NK-92 treated with Interleukin-12 subunit alpha and Interleukin-12 subunit beta, amount 100 ng/mL, for 24 hours (cell line): ENCODE measurements at places on chromosomes 12 and 14.

DNA sequence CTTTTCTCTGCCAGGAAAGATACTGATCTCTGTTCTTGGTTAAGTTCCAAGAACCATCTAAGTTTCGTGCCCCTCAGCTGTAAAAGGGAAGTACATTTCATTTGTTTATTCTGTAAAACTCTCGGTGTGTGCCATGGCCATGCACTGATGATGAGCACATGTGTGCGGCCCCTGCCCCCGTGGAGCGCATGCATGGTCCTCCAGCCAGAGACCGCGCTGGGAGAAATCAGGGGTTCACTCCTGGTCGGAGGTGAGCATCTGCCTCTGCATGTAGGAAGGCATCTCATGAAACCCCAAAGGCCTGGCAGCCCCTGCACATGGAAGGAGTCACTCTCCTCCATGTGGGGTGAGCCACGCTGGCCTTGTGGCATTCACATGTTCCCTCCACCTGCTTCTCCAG lies 102.5 kb upstream of the RTL1 start:
- DNase-seq: no peak

GRCh38 chr12:52311285-52311648 lies 9.9 kb downstream of the KRT83 start:
- no peak for DNase-seq

DNA sequence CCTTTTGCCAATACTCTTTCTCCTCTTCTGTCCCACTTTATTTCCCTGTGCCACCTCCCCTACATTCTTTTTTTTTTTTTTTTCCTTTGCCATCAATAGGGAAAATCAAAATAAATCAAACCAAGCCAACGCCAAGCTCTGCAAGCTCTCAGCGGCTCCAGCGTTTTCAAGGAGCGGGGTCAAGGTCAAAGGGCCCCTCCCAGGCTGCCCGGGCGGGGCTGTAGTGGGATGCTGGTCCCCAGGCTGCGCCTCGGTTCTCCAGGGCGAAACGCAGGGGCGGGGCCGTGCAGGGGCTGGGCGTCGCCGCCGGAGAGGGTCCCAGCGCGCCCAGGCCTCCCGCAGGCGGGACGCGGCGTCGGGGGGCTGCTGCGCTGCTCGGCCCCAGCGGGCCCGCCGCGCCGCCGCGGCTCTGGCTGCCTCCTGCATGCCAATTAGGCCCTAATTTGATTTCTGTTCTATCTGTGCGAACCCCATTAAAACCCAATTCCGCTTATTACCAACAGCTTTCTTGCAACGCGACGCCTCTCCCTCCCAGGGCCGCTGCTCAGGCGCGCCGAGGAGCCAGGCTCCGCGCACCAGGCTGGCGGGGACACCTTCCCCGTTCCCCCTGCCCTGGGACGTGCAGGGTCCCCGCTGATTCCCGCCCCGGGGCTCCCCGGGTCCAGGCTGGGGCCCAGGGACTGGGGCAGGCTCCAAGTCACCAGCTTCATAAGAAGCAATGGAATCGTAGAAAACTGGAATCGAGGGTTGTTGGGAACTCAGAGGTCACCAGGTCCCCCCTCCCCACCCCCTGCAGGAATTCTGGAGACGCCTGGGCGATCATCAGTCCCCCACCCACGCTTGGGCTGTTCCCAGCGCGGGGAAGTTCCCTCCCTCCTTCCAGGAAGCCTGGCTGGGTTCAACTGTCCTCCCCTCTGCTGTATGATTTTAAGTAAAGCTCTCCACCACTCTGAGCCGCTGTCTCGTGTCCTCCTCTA lies 50.7 kb upstream of the MAP1LC3B2 start:
- DNase-seq: no peak

- no peak for DNase-seq
These were observed 136.3 kb upstream of the PRICKLE1 start for GRCh38 chr12:42725809-42726208.

DNA sequence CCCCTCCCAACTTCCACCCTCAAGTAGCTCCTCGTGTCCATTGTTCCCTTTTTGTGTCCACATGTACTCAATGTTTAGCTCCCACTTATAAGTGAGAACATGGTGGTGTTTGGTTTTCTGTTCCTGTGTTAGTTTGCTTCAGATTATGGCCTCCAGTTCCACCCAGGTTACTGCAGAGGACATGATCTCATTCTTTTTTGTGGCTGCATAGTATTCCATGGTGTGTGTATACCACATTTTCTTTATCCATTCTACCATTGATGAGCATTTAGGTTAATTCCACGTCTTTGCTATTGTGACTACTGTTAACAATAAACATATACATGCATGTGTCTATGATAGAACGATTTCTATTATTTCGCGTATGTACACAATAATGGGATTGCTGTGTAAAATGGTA lies 362.6 kb downstream of the TMTC2 start:
- no peak for DNase-seq

GRCh38 chr12:20142316-20142715 lies 226.0 kb upstream of the PDE3A start:
- no peak for DNase-seq

- DNase-seq: no peak
These were observed 65.5 kb downstream of the SVOP start for GRCh38 chr12:108955225-108955835.

DNA sequence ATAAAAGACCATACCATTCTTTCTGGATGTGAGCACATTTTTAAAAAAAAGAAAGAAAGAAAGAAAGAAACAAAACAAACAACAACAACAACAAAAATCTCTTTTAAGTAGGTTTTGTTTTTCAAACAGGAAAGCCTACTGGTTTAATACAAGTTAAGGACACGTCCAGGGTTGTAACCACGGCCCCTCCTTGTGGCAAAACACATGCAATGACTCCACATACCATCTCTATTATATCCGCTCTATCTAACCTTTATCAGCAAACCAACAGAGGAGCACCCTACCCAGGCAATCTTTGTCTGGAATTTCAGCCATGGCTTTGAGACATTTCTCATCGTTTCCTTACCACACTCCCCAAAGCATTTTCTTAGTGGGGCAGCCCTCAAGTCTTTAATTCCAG lies 360.5 kb upstream of the TMPO start:
- no peak for DNase-seq

DNA sequence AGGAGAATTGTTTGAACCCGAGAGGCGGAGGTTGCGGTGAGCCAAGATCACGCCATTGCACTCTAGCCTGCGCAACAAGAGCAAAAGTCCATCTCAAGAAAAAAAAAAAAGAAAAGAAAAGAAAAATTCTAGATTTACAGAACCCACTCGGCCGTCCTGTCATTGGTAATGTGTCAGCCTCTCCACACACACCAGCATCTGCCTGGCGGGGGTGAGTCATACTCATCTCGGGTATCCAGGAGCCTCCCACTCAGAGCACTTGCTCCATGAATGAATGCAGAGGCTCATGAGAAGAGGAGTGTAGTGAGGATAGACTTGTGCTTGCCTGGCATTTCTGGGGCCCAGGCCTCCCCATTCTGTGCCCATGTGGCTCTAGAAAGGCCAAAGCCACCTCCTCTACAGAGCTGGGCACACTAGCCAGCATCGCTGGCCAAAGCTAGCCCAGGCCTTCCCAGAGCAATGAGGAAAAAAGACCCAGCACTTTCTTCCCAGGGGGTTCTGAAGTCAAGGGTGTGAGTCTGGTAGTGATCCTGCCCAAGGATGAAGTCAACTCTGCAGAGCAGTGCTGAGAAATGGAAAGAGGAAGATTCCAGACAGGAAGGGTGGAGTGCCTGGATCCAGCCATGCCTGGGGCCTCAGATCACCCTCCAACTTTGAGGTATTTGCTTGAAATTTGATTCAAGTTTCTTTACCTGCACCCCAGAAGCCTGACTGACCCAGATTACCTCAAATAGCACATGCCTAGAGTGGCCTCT lies 31.2 kb upstream of the KLC1 start:
- no peak for DNase-seq

- no peak for DNase-seq
These were observed 8.5 kb upstream of the PRKAB1 start for GRCh38 chr12:119659289-119659897.

GRCh38 chr14:101905614-101906013 lies 58.8 kb upstream of the DYNC1H1 start:
- no peak for DNase-seq

DNA sequence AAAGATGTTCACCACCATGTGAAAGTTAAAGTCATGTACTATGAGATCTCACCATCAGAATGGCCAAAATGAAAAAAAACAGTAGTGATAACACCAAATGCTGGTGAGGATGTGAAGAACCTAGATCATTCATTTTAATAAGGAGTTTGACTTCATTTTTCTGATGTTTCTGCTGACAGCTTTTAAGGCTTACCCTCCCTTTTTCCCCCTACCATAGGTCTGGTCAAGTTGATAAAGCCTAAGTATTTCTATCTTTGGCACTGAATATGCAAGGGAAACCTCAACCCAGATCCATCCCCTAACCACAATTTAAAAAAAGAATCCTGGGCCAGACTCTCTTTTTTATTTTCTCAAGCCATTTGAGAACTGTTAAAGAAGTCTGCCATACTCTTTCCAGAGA lies 689.6 kb upstream of the FOXG1 start:
- no peak for DNase-seq

- DNase-seq: no peak
These were observed 86.3 kb downstream of the EML5 start for GRCh38 chr14:88706425-88706824.

GRCh38 chr14:90317286-90317685 lies 14.5 kb downstream of the NRDE2 start:
- no peak for DNase-seq

- DNase-seq: peak; percentile 66
These were observed 27.6 kb upstream of the RPLP0 start for GRCh38 chr12:120228291-120229070.

DNA sequence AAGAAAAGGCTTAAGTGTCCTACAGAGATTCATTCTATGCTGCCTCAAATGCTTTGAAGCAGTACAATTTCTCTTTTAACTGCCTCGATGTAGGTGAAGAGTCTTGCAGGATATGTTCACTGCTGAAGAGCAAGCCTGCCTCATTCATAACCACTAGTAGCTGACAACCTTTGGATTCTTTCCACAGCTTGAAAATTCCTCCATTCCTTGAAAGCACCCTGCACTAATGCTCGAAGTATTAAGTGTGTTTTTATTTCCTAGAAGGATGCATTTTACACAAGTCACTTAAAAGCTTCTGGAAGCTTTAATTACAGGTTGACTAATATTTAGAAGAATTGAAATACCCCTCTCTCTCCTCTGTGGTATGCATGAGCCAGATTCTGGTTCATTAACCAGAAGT lies 429.4 kb downstream of the DIO2 start:
- DNase-seq: no peak

DNA sequence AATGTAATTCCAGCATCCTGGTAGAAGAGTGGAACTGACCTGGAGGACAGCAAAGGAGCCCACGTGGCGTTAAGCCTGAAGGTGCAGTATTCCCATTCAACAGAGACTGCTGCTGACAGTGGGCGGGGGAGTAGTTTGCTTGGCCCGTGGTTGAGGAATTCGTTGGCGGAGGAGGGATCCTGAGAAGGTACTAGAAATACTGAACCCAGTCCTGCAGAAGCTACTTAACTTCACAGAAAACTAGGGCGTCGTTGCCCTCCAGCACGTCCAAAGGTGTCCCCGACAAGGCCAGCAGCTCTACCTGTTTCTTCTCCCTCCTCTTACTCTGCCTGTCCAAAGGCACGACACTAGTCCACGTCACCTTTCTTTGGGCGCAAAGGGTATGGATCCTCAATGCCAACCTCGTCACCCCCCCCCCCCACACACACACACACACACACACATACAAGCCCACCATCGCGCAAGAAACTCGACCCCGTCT lies 303 bp downstream of the PUS7L start:
- DNase-seq: no peak

DNA sequence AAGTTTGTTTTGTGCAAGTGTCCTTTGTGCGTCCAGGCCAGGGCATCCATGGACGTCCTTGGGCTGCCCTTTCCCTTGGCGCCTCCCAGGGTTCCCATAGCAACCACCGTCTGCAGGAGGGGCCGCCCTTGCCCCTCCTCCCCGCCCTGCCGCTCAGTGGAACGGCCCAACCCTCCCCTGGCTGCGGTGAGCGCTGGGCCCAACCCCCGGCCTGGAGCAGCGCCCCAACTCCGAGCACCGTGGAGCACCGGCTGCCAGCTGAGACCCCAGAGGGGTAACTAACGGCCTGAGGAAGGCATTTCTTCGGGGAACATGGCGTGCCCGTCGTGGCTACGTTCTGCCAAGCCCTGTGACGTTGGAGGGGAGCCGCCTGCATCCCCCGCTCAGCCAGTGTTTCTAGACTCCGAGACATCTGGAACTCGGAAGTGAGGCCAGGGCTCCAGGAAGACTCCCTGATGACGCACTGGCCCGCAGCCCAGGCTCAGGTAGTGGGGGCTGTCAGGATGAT lies 5.3 kb upstream of the ACACB start:
- DNase-seq: no peak

DNA sequence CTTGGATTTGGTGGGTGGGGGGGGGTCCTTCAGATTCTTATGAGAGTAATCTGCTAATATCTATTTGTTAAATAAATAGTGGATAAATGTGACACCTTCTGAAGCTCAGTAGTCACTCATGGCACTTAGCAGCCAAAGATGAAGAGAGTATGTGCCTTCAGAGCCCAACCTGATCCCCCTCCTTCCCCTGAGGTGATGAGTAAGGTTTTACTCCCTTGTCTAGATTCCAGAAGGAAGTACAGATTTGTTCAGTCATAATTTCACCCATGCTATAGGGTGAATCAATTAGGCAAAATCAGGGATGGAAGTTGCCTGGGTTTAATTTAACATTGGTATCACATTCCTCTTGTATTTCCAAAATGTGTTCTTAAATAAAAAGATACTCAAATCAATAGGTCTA lies 340.3 kb upstream of the ATP2B1 start:
- no peak for DNase-seq

DNA sequence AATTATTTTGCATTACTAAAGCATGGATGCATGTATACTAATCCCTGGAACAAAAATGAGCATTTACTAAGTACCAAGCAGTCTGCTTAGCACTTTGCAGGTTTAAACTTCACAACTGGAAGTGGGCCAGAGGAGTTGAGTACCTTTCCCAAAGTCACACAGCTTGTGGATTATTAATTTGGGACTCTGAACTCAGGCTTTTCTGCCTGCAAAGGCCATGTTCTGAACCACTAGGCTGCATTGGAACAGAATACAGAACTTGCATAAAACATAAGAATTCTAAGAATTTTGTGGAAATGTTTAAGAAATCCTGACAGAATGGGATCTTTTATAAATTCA lies 132.9 kb upstream of the AMIGO2 start:
- DNase-seq: no peak

- no peak for DNase-seq
These were observed 368.6 kb downstream of the BCL11B start for GRCh38 chr14:98903371-98903770.

DNA sequence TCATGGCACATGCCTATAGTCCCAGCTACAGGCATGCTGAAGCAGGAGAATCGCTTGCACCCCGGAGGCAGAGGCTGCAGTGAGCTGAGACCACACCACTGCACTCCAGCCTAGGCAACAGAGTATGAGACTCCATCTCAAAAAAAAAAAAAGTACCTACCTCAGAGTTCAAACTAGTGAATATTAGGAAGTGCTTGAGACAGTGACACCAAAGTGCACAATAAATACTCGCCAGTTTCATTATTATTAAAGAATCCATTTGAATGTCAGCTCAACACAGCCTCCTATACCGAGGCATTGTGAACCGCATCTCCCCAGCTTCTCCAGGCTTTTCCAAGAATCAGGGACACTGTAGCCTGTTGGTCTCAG lies 5.0 kb downstream of the GAPDH start:
- no peak for DNase-seq

- DNase-seq: no peak
These were observed 26.9 kb downstream of the TEP1 start for GRCh38 chr14:20386276-20386855.
